ENCODE measurements at places on chromosomes 7 and 10.
A peak's percentile ranks its signal among the peaks of the same experiment; 100 is the strongest.

GRCh38 chr10:26860102-26860442 lies 686 bp downstream of the ABI1 start:
- DNase-seq = peak; percentile 34

DNA sequence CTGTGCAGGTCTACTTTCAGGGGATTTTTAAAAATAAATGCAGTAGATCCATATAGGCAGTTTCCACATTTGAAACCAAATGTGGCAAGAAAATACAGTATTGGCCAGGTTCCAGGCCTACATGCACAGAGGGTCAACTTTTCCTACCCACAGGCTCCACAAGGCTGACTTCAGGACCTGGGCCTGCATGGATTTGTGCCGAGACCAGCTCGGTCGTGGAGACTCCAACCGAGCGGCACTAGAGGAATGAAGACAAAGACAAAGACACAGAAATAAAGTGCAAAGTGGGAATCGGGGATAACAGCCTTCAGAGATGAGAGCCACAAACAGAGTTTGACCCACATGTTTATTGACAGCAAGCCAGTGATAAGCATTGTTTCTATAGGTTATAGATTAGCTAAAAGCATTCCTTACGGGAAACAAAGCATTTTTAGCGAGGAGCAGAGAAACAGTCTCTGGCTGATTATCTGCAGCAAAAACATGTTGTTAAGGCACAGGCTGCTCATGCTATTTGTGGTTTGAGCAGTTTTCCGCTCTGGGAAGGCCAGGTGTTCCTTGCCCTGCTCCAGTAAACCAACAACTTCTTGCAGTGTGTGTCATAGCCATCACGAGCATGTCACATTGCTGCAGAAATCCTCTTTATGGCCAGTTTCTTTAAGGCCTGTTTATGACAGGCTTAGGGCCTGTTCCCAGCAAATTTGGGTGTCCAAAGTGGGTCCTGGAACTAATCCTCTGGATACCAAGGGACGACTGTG lies 52.6 kb downstream of the ZNF37A start:
- no peak for DNase-seq

DNA sequence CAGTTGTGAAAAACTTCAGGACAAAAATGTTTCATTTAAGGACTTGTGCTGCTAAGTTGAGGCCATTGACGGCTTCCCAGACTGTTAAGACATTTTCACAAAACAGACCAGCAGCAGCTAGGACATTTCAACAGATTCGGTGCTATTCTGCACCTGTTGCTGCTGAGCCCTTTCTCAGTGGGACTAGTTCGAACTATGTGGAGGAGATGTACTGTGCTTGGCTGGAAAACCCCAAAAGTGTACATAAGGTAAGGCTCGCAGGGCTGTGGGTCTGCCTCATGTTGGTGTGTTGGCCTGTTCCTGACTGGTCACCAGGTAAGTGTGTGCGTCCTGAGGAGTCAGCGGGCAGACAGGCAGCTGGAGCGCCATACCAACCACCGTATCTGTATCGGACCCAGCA lies 17.9 kb downstream of the OGDH start:
- no peak for DNase-seq

- no peak for DNase-seq
These were observed 152.7 kb downstream of the GLI3 start for GRCh38 chr7:42084263-42084662.

GRCh38 chr7:17506095-17506494 lies 207.6 kb downstream of the AHR start:
- DNase-seq = no peak

- DNase-seq = no peak
These were observed 88.9 kb upstream of the KLF6 start for GRCh38 chr10:3873728-3874461.

DNA sequence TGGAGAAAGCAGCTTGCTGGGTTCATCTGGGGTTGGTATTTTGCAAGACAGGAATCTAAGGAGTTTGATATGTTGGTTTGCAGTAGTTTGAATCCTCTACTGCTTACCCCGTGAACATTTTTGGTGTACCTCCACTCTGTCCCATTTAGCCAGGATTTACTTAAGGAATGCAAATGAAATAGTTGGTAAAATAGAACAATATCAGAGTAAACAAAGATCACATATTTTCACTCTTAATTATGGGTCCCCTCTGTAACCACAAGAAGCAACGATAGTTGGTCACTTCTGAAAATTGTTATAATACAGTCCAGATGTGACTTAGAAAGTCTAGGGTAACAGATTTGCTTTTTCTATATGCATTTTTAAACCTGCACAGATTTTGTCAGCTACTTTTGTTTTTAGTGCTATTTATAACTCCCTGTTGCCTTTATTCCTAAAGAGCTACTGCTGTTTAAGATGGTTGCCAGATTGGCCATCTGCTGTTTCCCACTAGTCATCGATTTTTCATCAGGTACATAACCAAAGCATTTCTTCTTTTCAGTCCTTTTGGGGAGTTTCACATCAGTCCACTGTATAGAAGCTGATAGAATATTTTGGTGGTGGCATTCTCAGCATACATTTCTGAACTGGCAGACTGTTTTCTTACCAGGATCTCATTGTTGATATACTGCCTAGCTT lies 37.6 kb downstream of the MAPK8 start:
- DNase-seq = no peak

- DNase-seq = no peak
These were observed 18.7 kb upstream of the ZNF488 start for GRCh38 chr10:47402641-47403301.
